ENCODE measurements at places on chromosomes 3 and 15. TPM values are rescaled to one million over a fixed set of nuclear protein-coding genes. Genes with fewer than 3 reads are reported as not detected.

STRC gene
- total RNA-seq: 0.62 TPM

DNA sequence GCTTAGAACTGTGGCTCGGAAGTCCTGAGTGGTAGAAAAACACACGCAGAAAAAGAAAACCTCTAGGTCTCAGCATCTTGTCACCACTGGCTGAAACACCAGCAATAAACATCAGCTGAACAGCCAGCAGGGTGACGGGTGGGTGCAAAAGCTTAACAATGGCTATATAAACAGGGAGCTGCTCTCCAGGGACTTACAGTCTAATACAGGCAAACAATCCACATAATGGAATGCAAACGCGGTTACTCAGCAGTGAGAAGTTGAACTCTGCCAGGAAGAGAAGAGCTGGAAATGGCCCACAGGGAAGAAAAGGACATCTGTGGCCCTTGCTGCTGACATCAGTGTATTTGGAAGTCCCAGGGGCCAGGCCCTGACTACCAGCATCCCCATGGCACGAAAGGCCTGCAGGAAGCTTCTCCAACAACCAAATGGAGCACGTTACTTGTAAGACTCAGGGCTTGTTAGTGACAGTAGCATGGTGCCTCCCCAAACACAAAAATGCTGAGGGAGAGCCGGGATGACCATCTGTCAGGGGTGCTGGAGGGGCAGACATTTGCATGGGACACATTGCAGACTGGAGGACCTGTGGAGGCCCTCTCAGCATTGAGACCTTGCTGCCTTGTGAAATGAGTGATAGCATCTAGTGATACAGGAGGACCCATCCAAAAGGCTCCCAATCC is 3.0 kb downstream of the HEG1 start:
- peak overlapping the region; percentile 69 for H3K4me3 ChIP-seq
- peak overlapping the region; percentile 0 for H3K27ac ChIP-seq
- peak; percentile 82 for DNase-seq
- peaks cover 16% of the 10 kb centered on the region for H3K4me1 ChIP-seq

DNA sequence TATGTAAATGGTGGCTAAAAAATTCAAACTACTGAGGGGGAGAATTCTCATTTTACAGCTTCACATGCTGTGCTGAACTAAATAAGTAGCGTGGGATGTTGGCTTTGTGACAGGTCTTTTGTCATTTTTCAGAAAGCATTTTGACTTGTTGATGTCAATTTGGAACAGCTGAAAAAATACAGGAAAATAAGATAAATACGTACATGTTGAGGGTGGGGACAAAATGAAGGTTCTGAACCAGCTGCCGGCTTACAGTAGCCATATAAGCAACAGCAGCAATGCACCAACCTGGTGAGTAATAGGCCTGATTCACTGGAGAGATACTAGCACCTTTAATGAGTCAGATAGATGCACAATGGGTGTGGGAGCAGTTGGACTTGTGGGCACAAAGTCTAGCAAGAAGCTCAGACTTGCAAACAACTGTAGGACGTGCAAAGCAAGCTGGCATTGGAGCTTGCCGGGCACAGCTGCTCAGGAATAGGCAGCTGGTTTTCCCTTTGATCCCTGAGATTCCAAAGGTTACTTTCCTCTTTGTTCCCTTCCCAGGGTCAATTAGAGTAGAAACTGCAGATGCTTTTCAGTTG is 12.9 kb downstream of the B3GNT5 start:
- H3K36me3 ChIP-seq: peaks cover 61% of the 10 kb centered on the region
- no peak for DNase-seq
- H3K4me1 ChIP-seq: peaks cover 33% of the 10 kb centered on the region
- H3K27ac ChIP-seq: peak overlapping the region; percentile 99
- no peaks in the 10 kb centered on the region for H3K27me3 ChIP-seq

MELTF gene
- 19.9 TPM for total RNA-seq

GRCh38 chr3:188518416-188518815 is 364.5 kb downstream of the LPP start:
- H3K27me3 ChIP-seq: no peaks in the 10 kb centered on the region
- peaks cover 4% of the 10 kb centered on the region for H3K36me3 ChIP-seq
- H3K4me1 ChIP-seq: no peaks in the 10 kb centered on the region
- DNase-seq: no peak

BUB1B gene
- total RNA-seq: 92.9 TPM

- no peaks in the 10 kb centered on the region for H3K36me3 ChIP-seq
- no peak for DNase-seq
Measured at GRCh38 chr3:55320928-55321327, 166.2 kb downstream of the WNT5A start.

DNA sequence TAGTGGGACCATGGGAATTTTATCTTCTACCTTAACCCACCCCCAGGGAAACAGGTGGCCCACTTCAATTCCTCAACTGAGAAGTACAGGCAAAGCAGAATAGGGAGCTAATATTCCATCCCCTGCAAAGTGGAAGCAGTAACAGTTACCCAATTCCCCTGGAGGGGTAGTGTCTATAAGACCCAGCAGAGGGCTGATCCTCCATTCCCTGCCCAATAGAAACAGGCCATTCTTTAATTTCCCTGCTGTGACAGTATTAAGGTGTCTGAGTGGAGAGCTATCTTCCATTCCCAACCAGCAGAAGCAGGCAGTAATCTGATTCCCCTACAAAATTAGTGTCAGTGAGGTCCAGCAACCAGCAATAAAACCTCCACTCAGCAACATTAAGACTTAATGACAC is 219.8 kb downstream of the ULK4 start:
- DNase-seq: peak; percentile 46
- no peak overlapping the region for H3K4me3 ChIP-seq
- H3K4me1 ChIP-seq: peaks cover 3% of the 10 kb centered on the region
- no peaks in the 10 kb centered on the region for H3K27me3 ChIP-seq
- no peak overlapping the region for H3K27ac ChIP-seq
- H3K36me3 ChIP-seq: no peaks in the 10 kb centered on the region

GRCh38 chr3:189301479-189301878 is 129.7 kb downstream of the TPRG1 start:
- H3K36me3 ChIP-seq: no peaks in the 10 kb centered on the region
- peaks cover 48% of the 10 kb centered on the region for H3K27me3 ChIP-seq
- H3K4me1 ChIP-seq: peaks cover 11% of the 10 kb centered on the region

DNA sequence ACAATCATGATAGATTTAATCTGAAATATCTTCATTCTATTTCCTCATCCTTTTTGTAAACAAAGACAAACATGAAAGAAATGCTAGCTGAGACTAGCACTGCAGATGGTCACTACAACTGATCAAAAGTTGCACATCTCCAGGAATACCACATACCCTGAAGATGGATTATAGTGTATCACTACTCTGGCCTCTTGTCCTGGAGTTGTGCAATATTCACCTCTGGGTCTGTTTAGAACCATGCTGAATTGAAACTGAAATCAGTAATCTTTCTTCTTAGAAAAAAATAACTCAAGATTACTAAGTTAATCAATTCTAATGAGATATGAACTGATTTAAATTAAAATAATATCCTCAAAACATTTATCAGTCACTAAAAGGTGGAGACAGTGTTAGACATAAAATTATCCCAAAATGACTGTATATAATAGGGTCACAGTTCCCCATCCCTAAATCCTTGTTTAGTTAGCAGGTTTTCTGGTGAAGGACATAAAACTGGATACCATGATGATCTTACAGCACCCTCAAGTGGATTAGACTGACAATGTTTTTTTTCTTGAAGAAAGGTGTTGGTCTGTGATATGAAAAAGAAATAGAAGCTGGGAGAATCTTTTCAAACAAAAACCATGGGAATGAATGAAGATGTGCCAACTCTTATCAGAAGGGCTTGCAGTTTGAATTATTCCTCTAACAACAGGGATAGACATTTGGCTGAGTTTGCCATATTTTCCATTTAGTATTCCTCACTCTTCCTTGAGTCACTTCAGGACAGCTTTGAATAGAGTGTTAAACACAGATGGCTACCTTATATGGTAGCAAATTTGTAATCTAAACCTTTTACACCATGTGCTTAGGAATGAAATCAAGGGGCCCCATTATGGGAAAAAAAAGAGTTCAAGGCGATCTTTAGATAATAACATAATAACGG is 7.1 kb upstream of the TTC14 start:
- no peak for DNase-seq
- H3K36me3 ChIP-seq: no peaks in the 10 kb centered on the region
- peaks cover 35% of the 10 kb centered on the region for H3K27me3 ChIP-seq

- H3K27ac ChIP-seq: no peak overlapping the region
- no peak overlapping the region for H3K4me3 ChIP-seq
- no peaks in the 10 kb centered on the region for H3K4me1 ChIP-seq
- H3K27me3 ChIP-seq: no peaks in the 10 kb centered on the region
- no peak for DNase-seq
- H3K36me3 ChIP-seq: no peaks in the 10 kb centered on the region
Measured at GRCh38 chr3:118337649-118338048, 697.0 kb downstream of the IGSF11 start.

GPR27 gene
- total RNA-seq: 4.4 TPM

DNA sequence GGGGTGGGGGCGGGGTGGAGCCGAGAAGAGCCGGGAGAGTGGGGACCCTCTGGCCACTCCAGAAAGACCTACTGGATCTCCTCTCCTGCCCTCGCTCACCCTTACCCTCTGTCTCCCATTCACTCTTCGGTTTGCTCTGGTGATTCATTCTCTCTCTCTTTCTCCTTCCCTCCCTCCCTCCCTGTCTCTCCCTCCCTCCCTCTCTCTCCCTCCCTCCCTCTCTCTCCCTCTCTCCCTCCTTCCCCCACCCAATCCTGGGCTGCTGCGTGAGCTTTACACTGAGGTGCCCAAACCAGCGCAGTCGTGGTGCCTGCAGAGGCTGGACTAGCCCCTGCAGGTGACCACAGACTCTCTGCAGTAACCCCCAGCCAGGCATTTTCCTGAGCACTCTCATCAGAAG is 32.2 kb upstream of the ADAMTS17 start:
- no peaks in the 10 kb centered on the region for H3K36me3 ChIP-seq
- no peaks in the 10 kb centered on the region for H3K4me1 ChIP-seq

DNA sequence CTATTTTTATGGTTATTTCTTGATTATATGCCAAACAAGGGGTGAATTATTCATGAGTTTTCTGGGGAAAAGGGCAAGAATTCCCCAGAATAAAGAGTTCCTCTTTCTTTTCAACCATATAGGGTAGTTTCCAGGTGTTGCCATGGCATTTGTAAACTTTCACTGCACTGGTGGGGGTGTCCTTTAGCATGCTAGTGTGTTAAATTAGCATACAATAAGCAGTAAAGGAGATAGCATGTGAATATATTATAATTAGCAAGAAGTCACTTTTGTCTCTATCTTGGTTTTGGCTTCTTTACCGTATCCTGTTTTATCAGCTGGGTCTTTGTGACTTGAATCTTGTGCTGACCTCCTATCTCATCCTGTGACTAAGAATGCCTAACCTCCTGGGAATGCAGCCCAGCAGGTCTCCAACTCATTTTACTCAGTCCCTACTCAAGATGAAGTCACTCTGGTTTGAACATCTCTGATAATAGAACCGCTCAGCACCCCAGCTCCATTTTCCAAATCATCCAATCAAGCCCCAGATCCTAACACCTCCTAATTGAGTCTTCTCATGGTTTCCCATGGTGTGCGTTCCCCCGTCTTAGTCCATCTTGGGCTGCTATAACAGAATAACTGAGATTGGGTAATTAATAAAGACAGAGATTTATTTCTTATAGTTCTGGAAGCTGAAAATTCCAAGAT is 3.4 kb upstream of the SELENOT start:
- H3K4me1 ChIP-seq: peaks cover 11% of the 10 kb centered on the region
- no peaks in the 10 kb centered on the region for H3K27me3 ChIP-seq
- peak; percentile 79 for DNase-seq
- no peaks in the 10 kb centered on the region for H3K36me3 ChIP-seq

- peaks cover 14% of the 10 kb centered on the region for H3K4me1 ChIP-seq
- no peaks in the 10 kb centered on the region for H3K27me3 ChIP-seq
- DNase-seq: peak; percentile 75
- H3K4me3 ChIP-seq: peak overlapping the region; percentile 72
Measured at GRCh38 chr3:124888482-124889441, 1.6 kb upstream of the ITGB5 start.

DNA sequence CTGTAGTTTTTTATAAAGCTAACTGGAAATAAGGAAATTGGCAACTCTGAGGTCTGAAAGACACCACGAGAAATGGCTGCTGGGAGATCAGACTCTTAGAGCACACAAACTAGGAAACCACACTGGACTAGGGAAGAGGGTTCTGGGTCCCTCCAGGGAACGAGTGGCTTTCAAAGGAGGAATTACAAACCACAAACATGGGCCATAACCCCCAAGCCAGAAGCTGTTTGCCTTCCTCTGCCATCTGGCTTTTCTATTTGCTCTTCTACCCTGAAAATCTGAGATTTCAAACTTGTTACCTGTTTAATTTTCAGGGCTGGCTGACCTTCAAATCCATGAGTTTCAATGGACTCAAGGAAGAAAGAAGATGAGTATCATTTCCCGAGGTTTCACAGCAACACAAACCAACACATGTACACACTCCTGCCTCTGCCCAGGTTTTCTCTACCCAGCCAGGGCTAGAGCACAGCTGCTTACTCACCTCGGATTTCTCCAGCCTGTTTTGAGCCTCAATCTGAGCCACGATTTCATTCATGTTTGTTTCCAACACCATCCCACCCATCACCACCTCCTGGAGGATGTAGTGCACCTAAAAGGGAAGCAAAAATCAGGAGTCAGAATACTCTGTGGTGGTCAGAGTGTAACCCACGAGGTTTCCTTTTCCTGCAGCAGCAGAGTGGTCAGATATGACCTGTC is 22.6 kb upstream of the ANPEP start:
- no peak overlapping the region for H3K27ac ChIP-seq
- H3K4me3 ChIP-seq: no peak overlapping the region
- H3K27me3 ChIP-seq: no peaks in the 10 kb centered on the region
- DNase-seq: no peak

GRCh38 chr15:62795700-62796695 is 246.5 kb upstream of the TPM1 start:
- peaks cover 34% of the 10 kb centered on the region for H3K36me3 ChIP-seq
- H3K4me1 ChIP-seq: peaks cover 6% of the 10 kb centered on the region
- DNase-seq: no peak
- no peak overlapping the region for H3K4me3 ChIP-seq
- no peak overlapping the region for H3K27ac ChIP-seq

DNA sequence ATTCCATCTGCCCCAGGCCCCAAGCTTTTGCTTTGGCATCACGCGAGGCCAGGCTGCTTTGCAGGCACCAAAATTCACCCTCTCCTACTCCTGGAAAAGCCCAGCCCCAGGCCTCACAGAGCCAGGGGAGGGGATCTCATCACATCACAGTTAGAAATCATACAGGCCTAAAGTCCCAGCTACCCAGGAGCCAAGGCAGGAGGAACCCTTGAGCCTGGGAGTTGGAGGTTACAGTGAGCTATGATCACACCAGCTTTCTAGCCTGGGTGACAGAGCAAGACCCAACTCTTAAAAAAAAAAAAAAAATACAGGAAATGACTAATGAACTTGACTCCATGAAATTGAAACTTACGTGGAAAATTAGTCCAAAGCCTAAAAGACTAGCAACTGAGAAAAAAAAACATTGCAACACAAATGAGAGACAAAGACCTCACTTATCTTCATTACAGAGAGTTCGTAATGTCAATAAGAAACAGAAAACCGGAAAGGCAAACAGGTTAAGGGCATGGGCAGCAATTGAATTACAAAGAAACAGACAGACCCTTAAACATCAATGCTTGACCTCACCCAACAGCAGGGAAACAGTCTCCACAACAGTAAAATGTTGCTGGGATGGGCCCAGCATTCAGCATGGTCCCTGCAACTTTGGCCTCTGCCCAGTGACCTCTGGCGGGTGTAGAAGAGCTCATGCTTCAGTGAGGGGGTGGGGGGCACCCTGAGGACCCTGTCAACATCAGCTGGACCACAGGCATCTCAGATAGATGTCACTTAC is 151.5 kb downstream of the LRRK1 start:
- H3K36me3 ChIP-seq: no peaks in the 10 kb centered on the region
- peak overlapping the region; percentile 49 for H3K27ac ChIP-seq
- no peaks in the 10 kb centered on the region for H3K27me3 ChIP-seq
- peak; percentile 62 for DNase-seq
- no peak overlapping the region for H3K4me3 ChIP-seq
- H3K4me1 ChIP-seq: no peaks in the 10 kb centered on the region

Measured in endodermal cell (in vitro differentiated cells).